ENCODE measurements at places on chromosomes 11 and 22.

- DNase-seq, result no peak
Observed at GRCh38 chr11:37533087-37533486, 935.1 kb upstream of the RAG2 start.

DNA sequence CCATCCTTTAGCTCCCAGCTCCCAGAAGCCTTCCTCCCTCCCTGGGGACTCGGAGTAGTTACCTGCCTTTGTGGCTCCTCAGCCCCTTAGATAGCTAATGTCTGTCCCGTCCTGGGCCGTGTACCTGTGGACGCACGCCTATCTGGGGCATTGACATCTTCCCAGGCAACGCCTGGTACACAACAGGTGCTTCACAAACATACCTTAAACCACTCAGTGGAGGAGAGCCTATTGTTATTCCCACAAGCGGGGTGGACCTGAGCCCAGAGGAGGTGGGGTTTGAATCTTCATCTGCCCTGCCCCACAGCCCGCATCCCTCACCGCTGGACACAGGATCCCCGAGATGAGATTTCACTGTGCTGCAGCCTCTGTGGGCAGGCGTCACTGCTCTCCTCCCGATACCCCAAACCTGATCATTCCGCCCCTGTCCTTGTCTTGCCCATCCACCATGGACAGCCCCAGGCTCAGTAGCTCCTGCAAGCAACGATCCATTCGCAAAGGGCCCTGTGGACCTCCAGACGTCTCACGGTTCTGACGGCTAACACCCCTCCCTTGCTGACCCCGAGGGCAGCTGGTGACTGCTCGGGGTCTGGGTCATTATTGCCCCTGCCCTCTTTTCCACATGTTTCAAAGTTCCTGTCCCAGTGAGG is 73.8 kb upstream of the SHISAL1 start:
- no peak for DNase-seq

GRCh38 chr22:42747701-42748513 is 27.2 kb upstream of the A4GALT start:
- no peak for DNase-seq

GRCh38 chr22:44884968-44885805 is 124.6 kb downstream of the PHF21B start:
- no peak for DNase-seq

- no peak for DNase-seq
Observed at GRCh38 chr22:22479999-22480532, 28.5 kb downstream of the ZNF280B start.

- no peak for DNase-seq
Observed at GRCh38 chr11:123298488-123299447, 103.7 kb upstream of the CLMP start.

DNA sequence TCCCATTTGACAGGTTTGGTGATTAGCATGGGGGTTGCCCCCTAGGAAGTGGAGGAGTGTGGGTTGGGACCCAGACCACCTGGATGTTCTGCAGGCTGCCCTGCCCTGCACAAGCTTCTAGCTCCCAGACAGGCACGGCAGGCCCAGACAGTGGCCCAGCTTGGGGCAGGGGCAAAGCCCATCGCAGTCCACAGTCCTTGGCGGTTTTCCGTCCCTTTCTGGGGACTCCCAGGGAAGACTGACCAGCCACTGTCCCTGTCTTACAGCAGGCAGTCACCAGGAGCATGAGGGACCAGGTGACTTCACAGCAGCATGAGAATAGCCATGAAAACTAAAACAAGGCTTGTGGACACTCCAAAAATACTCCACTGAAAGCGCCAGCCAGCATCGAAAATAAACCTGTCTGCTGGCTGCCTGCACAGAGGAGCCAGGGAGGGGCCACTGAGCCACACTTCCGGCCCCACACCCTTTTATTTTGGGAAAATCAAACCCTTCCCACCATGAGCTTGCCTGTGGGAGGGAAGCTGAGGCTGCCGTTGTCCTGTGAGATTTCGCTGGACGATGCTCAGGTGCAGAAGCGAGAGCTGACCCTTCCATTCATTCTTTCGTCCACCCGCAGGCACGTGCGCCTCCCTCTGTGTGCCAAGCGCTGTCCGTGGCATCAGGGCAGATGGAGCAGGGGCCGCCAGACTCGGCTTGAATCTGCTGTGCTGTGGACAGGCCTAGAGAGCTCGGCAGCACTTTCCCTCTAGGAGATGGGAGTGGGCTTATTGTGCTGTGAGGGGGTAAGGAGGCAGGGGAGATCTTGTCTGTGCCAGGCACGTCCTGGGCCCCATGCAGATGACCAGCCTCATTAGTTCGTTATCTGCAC is 28.0 kb downstream of the FADD start:
- DNase-seq, result no peak

- no peak for DNase-seq
Observed at GRCh38 chr22:23031381-23031780, 38.9 kb upstream of the GNAZ start.

All from stimulated activated CD8-positive, alpha-beta memory T cell treated with anti-CD3 and anti-CD28 coated beads, Interleukin-2, amount 100 ng/mL, for 1 hour (primary cell).